ENCODE measurements at places on chromosomes 3 and 15.
A peak's percentile ranks its signal among the peaks of the same experiment; 100 is the strongest.

GRCh38 chr3:23114432-23114831 lies 88.7 kb upstream of the UBE2E2 start:
- peak; percentile 61 for DNase-seq

DNA sequence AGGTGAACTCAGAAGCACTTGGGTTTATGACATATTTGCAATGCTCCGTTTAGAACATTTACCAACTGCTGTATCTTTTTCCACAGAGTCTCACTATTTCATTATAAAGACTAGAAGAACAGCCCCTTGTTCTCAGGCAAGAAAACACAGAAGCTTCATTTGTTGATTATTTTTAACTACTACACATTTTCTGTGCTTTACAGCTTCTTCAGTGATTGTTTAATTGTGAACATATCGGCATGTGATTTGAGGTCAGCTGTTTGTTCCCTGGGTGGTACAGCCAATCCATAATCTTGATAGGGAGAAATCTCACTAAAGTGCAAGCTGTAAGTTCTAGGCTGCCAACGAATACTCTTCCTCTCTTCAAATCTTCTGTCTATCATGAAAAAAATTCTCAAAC lies 31.0 kb upstream of the DLG1 start:
- no peak for DNase-seq

- no peak for DNase-seq
These were observed 157.5 kb downstream of the MEGF11 start for GRCh38 chr15:66095871-66096687.

DNA sequence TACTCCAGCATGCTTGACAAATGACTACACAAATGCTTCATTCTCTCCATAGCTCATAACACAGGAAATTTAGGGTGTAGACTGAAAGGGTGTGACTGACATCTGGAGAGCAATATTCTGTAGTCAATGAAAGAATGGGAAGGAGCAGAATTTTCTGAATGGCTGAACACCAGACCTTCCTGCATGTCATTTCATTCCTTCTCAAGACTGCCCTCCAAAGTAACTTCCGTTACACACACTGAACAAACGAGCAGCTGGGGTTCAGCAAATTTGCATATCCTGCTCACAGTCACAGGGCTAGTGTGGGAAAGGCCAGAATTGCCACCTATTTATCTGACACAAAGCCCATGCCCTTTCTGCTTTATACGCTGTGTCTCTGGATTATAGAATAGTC lies 325.0 kb upstream of the CFAP20DC start:
- DNase-seq = no peak

GRCh38 chr15:78177447-78177873 lies 28.3 kb downstream of the IDH3A start:
- peak; percentile 31 for DNase-seq

- no peak for DNase-seq
These were observed 740.5 kb downstream of the ROBO2 start for GRCh38 chr3:77780278-77780996.

DNA sequence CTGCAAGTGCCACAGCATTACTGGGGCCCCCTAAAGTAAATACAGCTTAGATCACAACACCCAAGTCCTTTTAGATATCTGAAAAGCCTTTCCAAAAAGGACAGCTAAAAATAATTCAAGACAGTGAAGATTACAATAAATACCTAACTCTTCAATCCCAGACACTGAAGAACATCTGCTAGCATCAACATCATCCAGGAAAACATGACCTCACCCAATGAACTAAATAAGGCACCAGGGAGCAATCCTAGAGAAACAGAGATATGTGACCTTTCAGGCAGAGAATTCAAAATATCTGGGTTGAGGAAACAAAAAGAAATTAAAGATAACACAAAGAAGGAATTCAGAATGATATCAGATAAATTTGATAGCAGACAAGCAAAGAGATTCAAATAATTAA lies 71.7 kb upstream of the TTC14 start:
- DNase-seq = no peak

DNA sequence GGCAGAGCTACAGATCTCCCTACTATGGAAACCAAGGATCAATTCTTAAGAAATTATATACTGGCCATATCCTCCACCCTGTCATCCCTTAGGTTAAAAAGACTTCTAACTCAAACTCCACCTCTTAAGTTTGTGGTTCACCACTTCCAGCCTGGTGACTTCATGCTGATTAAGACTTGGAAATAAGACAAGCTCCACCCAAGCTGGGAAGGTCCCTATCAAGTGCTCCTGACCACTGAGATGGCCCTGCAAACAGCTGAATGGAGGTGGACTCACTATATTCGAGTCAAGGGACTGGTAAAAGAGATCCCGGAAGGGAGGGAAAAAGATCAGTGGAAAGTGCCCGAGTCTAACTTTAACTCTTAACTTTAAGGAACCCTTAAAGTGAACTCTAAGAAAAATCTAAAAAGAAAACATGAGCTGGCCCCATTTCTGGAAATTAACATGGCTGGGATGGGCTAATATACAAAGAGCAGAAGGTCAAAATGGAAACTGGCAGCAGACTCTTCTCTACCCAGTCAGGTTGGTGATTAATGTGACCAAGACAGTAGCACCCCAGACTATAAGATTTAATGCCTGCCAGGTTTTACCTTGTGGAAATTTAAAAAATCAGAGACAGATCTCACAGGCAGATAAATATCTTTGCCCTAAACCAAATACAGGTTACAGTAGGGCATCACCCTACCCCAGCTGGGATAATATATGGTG lies 43.9 kb downstream of the PPCDC start:
- no peak for DNase-seq

DNA sequence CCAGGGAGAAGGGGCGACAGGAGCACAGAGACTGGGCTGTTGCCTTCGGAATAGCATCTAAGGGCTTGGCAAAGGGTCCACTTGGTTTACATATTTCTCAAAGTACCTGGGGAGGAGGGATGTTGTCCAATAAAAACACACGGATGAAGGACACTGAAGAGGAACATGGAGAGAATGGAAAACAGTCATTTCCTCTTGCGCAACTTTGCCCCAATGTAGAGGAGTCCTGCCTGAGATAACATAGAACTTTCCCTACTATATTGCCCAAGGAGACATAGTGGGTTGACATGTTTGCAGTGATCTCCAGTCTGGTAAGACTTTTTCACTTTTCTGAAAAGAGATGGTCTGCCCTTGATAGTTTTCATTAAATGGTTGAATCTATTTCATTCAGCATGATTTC lies 468.8 kb upstream of the SUCLG2 start:
- DNase-seq = no peak

- DNase-seq = no peak
These were observed 135.2 kb downstream of the BBX start for GRCh38 chr3:107657971-107658370.

DNA sequence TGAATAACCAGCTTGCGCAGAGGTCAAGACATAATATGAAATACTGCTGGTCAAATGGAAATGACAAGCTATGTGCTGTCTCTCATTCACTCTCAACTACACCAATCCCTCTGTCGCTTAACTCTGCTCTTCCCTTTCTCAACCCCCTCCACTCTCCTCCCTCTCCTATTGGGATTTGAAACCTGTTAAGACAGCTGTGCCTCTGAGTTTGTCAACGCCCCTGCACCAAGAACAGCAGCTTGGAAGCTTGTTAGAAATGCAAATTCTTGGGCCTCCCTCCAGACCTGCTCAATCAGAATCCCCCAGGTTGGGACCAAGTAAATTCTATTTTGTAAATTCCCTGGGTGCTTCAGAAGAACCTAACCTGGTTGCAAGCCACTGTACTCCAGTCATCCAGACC lies 149.7 kb upstream of the ATP2B2 start:
- no peak for DNase-seq

GRCh38 chr15:67501177-67501835 lies 19.6 kb upstream of the C15orf61 start:
- DNase-seq = peak; percentile 72

GRCh38 chr3:64895991-64896895 lies 208.4 kb upstream of the ADAMTS9 start:
- DNase-seq = no peak

DNA sequence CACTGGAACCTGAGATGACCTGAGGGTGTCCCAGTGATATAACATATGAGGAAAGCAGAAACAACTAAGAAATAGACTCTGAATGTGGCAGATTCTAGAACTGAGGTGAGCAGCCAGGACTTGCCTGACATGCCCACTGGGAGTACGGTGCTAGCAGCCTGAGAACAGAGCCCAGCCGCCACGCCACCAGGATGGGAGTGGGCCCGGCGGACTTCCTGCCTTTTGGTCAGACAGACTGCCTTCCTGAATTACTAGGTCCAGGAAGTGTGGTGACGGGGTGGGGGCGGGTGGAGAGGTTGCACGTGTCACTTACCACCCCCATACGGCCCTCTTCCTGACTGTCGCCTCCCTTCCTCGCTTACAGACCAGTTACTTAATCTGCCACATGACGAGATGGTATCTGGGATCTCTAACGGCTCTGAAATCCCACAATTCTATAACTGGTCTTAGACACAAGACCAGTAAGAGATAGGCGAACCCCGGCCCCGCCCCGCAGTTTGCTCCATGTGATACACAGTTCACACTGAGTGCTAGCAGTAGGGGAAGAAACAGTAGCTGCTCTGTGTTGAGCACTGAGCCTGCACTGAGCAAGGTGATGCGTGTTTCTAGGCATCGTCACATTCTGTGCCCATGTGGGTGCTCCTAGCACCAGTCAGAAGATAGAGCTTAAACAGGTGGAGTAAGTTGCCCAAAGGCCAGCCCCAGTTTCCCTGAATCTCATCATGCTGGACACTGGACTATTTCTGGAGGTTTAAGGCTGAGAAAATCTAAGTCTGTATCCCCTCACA lies 95.7 kb downstream of the CPN2 start:
- no peak for DNase-seq

GRCh38 chr3:149902498-149903139 lies 68.1 kb downstream of the PFN2 start:
- no peak for DNase-seq

- no peak for DNase-seq
These were observed 38.8 kb downstream of the GADL1 start for GRCh38 chr3:30855400-30856292.

GRCh38 chr3:72700106-72700505 lies 148.1 kb downstream of the SHQ1 start:
- DNase-seq = no peak

GRCh38 chr3:56347219-56347871 lies 120.9 kb downstream of the ERC2 start:
- peak; percentile 22 for DNase-seq

DNA sequence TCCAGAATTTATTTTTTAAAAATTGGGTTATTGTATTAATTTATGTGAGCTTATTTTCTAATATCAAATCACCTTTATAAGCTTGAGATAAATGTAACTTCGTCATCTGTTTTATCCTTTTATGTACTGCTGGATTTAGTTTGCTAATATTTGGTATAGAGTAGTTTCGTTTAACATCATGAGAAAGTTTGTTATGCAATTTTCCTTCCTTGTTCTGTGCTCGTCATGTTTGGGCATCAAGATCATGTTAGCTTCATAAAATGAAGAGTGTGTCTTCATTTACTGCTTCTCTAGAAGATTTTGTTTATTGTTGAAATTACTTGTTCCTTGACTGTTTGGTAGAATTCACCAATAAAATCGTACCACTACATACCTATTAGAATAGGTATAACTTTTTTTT lies 262.1 kb upstream of the SATB1 start:
- no peak for DNase-seq

DNA sequence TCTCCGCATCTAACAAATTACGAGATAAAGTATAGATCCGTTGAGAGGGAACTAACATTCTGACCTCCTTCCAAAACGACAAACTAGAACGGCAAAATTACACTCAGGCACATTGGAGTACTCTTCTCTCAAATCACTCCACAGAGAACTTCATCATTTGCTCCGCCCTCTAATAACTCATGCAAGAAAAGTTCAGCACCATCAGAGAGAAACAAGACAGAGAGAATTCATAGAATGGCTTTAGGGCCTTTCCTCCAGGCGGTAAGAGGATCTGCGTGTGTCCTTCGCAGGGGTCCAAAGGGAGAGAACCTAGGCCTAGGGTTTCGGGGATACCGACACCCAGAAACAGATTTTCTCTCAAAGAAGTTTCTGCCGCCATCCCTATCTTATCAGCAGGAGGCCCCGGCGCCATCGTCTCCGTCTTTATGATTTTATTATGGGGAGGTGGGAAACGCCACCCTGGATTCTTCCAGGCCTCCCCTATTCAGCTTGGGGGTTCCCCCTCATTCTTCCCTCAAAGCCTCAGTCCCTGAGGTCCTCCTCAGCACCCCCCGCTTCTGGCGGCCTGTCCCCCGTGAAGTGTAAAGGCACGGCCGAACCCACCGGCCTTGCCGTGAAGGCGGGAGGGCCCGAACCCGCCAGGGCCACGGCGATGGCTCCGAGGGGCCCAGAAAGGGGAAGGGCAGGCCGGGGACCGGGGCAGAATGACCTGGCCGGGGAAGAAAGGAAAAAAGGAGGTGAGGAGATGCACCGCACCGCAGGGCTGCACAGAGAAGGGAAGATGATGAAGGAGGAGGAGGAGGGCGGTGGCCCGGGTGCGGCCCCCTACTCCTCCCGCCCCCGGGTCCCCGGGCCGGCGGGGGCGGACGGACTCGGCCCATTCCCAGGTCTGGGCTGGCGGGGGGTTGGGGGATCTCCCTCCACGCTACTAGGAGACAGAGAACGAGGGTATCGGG lies 768 bp downstream of the UBXN7 start:
- DNase-seq = peak; percentile 42

DNA sequence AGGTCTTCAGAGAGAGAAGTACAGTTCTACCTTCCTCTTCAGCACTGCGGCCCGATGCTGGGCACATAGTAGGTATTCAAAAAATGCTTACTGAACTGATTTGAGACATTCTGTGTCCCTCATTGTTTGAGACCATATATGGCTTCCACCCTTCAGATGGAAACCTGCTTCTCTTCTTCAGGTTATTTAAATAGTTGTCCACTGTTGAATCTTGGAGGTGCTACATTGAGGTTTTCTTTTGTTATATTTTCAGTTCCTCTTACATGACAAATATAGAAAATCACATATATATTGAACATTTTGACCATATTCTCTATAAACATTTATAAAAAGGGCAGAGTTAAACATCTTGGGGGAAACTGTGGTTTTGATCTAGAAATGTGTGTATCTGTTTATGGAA lies 200.2 kb upstream of the LRRC3B start:
- no peak for DNase-seq

DNA sequence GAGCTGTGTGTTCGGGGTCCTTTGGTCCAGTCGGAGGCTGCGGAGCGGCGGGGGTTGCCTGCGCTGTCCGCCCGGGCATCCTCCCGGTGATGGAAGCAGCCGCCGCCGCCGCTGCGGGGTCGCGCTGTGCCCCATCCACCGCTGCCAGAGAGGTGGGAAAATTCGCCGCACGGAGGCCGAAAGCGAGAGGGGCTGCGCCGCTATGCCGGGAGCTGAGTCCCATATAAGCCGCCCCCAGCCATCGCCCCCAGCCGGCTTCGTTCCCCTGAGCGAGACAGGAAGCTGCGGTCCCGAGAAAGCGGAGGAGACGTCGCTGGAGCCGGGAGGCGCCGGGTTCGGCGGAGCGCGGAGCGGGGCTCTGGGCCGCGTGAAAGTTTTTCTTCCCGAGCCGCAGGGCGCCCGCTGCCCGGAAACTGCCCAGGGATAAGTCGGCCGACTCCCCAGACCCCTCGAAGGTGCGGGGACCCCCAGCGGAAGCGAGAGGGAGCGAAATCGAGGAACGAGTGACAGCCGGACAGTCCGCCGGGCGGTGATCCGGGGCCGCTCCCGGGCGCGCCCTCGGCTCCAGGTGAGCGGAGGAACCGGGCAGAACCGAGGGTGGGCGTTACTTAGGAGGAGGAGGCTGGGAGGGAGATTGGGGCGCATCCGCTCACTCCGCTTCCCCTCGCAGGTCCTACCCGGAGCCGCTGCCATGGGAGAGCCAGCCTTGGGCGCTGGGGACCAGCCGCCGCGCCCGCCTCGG lies 574 bp downstream of the CHST2 start:
- DNase-seq = no peak
